SW480 (cell line): ENCODE measurements at places on chromosomes 4 and X.

DNA sequence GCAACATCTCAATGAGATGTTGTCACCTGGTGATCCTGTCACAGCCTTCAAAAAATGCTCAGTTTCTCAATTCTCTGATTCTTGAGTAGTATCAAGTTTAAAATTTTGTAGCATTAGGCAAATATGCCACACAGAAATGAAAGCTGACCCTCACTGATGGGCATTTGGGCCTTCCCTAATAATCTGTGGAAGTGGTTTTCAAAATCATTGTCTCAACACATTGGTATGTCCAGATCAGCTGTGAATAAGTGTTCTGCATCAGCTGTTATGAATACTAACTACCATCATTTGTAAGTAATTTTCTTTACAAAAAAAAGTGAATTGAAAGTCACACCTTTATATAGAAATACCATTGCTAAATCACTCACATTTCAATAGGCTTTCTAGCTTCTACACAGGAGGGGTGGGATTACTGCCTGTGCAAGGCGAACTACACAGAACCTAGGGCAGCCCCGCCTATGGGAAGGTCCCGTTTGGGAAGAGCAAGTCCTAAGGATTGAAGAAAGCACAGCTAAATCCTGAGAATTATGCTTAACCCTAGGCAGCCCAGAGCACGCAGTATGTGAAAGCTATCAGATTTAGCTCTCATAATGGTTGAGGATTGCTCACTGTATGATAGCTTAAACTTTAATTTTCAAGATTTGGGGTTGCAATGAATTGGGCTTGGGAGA is 73.4 kb downstream of the GPC3 start:
- DNase-seq, result no peak

- DNase-seq, result no peak
These were observed 35.5 kb upstream of the ADH4 start for GRCh38 chr4:99179626-99180025.

GRCh38 chr4:125750399-125750798 is 435.6 kb downstream of the FAT4 start:
- DNase-seq, result no peak

GRCh38 chr4:129550281-129550785 is 454.4 kb downstream of the C4orf33 start:
- DNase-seq, result no peak

GRCh38 chr4:28092610-28093009 is 1232.0 kb downstream of the STIM2 start:
- no peak for DNase-seq
